AG04449 (cell line): ENCODE measurements at places on chromosomes 6 and 20.

- no peak for DNase-seq
Observed at GRCh38 chr6:150276168-150276936, 92.5 kb upstream of the IYD start.

- no peak for DNase-seq
Observed at GRCh38 chr6:44161997-44162338, 3.3 kb downstream of the CAPN11 start.

DNA sequence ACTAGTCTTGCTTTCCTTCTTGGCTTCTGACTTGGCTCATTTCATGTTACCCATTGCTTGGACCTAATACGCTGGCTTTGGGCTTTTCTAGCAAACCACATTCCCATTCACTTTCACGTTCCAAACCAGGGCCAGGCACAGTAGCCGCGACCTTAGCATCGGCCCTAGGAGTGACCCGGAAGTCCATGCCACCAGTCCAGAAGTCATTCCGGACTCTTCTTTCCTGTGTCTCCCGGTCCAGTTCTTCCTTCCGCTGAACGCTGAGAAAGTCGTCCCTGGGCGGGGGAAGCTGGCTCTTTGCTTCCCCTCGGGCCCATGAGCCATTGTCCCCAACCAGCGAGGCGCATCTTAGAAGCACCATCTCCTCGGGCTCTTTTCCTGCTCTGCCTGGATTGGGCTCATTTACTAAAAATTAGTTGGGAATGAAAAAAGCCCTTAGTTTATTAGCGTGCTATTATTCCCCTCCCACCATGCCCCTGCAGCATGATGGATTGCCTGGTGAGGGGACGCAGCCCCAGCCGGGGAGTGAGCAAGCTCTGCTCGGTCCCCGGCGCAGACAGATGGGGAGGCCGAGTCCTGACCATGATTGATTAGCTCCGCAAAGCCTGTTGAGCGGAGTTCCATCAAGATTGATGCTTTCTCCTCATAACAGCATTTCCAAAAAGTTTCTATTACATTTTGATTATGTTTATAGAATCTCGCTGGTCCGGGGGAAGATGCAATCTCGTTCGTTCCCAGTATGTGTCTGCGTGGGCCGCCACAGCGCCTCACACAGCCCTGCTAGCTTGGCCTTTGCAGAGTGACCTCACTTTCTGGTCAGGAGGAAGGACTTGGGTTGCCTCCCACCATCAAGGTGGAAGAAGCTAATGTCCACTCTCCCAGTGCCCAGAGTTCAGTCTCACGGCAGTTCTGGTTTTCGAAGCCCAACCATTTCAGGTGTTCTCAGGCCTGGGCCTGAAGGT, 115.1 kb upstream of the TOP1 start:
- no peak for DNase-seq

- DNase-seq: no peak
Observed at GRCh38 chr20:57630061-57630460, 9.8 kb upstream of the ZBP1 start.

DNA sequence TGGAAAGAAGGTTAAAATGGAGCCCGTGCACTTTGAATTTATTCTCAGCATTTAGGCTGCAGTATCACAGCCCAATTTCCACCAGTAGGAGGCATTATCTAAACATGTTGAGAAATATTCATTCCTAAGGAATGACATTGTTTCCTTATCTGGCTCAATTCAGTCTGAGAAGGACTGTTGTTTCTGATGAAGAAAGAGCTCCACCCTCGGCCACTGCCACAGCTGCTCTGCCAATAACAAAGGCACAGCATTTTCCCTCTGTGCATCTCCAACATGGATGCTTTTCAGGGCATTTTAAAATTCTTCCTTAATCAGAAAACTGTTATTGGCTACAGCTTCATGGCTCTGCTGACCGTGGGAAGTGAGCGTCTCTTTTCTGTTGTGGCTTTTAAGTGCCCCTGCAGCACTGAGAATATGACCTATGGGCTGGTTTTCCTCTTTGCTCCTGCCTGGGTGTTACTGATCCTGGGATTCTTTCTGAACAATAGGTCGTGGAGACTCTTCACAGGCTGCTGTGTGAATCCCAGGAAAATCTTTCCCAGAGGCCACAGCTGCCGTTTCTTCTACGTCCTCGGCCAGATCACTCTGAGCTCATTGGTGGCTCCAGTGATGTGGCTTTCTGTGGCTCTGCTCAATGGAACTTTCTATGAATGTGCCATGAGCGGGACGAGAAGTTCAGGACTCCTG, at the start of gene CALHM5:
CALHM5 (plus strand) TSS at position 216 of the 687 bp plus-strand sequence; CDS start at position 274, 58 bp downstream.
- DNase-seq: peak; percentile 46
